GM12865 (cell line): ENCODE measurements at places on chromosomes 3 and 15.

GRCh38 chr15:92011611-92012367 lies 158.3 kb downstream of the SLCO3A1 start:
- no peak for DNase-seq

GRCh38 chr3:142243134-142243533 lies 17.7 kb upstream of the GK5 start:
- no peak for DNase-seq

DNA sequence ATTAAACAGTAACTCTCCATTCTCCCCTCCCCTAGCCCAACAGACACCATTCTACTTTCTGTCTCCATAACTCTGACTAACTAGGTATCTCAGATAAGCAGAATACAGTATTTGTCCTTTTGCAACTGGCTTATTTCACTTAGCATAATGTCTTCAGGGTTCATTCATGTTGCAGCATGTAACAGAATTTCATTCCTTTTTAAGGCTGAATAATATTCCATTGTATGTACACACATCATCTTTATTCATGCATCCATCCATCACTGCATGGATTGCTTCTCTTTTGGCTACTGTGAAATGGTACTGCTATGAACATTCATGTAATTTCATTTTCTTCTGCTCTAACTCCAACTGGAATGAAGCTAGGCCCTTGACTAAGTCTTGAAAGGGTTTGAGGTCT lies 2.0 kb upstream of the PTPN23 start:
- no peak for DNase-seq

DNA sequence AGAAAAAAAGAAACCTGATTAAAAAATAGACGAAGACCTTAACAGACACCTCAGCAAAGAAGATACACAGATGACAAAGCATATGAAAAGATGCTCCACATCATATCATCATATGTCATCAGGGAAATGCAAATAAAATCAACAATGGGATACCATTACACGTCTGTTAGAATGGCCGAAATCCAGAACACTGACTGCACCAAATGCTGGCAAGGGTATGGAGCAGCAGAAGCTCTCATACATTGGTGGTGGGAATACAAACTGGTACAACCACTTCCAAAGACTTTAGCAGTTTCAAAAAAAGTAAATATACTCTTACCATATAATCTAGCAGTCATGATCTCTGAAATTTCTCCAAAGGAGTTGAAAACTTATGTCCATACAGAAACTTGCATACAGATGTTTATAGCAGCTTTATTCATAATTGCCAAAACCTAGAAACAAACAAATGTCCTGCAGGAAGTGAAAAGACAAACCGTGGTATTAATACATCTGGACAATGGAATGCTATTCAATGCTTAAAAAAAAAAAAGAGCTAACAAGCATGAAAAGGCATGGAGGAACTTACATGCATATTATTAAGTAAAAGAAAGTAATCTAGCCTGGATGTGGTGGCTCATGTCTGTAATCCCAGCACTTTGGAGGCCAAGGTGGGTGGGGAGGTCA lies 107.4 kb downstream of the HES1 start:
- no peak for DNase-seq

- DNase-seq = no peak
These were observed 227.6 kb upstream of the CHRNA7 start for GRCh38 chr15:31802761-31803160.

GRCh38 chr3:110773413-110773954 lies 298.1 kb upstream of the NECTIN3 start:
- DNase-seq = no peak

GRCh38 chr3:181929501-181929900 lies 217.8 kb downstream of the SOX2 start:
- DNase-seq = no peak

GRCh38 chr15:31360843-31361763 lies 34.5 kb downstream of the KLF13 start:
- DNase-seq = peak; percentile 86

DNA sequence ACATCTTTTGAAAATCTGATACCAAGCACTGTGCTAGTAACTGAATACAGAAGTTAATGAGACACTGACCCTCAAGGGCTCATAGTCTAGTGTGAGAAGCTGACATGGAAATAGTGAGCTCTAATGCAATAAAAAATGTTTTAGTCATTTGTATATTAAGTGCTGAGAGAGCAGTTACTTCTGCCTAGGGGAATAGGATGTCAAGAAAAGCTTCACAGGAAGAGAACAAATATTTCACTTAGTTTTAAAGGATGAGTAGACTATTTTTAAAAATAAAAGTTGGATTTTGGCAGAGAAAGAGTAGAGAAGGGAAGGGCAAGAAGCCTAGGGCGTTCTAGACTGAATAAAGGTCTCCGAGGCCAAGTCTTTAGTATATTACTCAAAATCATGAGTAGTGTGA lies 158.4 kb downstream of the ATG7 start:
- no peak for DNase-seq

DNA sequence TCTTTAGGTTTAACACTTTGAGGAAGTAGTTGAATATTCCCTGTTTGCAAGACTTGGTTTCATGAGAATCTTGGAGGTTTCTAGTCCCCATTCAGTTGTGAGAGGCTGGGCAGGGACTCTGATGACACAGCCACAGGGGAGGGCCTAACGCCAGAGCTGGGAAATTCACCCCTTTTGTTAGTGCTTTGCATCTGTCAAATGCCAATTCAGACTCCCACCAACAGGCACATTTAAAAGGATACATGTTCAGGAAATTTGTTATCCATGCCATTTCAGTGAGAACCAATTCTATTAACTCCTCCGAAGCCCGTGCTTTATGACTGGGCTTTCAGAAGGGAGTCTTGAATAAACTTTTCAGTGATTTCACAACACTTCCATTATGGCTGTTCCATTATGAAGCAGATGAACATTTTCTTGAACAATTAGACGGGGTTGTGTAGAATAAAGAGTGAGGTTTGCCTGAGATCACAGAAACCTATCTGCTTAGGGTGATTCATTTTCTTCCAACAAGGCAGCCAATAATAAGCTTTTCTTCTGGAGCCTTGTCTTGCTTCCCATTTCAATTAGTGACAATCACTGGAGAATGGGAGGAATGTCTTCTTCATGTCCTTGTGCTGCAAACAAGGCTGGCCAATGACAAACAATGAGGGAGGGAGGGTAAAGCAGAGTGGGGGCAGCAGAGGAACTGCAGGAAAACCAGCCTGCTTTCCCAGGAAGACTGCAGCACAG lies 90.6 kb downstream of the SOX14 start:
- no peak for DNase-seq

DNA sequence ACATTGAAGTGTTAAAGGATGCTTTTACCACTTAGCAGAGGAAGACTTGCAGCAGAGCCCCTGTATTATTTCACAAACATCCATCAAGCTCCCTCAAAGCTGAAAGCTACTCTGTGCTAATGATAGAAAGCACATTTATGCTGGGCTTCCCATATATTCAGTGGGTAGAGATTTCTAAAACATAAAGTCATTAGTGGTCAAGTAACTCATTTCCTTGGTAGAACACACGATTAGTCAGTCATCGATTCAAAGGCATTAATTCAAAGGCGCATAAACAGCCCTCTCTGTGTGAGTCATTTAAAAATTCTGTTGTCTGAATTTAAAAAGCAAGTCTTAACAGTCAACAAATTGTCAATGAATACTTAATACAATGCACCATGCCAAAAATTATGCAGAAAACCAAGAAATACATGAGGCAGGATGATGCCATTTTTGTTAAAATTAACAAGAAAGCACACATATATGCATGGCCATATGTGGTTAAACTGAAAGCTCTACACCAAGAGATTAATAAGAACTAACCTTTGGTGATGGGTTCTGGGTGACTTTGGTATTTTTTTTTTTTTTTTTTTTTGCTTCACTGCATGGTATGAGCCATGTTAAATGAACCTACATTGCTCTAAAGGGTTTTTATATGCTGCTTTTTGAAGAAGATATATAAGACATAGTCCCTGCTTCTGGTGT lies 61.7 kb downstream of the LDHAL6B start:
- DNase-seq = no peak

DNA sequence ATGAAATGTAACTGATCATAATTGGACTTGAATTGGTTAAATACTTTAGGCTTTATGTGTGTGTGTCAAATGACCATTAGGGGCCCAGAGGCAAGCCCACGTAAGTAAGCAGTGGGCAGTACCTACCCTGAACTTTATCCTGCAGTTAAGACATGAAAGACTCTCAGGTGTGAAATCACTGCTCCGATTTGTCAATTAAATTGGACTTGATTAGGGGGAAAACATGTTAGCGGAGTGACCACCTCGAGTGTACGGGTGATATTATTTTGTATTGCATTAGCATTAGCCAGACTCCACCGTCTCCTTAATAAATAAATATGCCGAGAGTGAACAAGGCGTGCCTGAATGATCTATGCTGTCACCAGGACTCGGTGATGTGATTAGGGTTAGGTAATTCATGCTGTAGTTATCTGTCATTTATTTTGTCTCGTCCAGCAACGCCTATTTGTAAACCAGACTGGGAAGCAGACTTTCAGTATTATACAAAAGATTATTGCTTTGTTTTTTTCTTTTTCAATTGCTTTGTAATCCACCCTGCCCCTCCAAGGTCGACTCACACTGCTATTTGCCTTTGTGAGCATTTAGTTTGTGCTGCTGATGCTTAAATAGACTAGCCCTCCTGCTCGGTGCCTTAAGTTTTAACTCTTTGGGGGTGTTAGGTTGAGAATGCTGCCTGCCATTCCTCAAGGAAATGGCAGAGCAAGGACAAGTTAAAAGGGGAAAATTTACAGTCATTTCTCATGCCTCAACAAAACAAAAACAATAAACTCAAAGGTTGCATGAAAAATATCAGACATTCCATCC lies 1.8 kb downstream of the RBMS3 start:
- DNase-seq = no peak

DNA sequence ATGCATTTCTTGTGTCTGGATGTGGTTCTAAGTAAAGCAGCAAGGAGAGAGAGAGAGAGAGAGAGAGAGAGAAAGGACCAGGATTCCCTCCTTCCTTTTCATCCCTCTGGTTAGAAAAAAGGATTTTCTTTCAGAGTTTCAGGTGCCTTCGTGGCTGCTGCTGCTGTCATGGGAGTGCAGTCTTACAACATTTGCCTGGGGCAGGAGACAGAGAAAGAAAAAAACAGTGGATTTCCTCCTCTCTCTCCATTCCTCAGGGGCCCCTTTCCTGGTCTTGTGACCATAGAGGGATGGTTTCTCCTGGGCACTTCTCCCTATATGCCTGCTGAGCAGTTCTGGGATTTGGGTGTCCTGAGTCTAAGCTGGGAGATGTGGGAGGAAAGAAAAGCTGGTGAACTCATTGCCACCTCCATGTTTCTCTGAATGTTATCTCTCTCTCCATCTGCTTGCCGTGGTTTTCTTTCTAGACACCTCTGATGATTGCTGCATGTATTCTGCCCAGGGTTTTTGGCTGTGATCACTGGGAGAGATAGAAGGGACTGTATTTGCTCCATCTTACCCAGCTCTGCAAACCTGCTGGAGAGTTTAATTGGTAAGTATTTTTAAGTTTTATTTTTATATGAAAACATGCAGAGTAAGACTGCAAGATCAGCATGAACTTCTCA lies 142.4 kb upstream of the RGMA start:
- DNase-seq = no peak

GRCh38 chr3:156206157-156206556 lies 85.8 kb downstream of the KCNAB1 start:
- no peak for DNase-seq

- DNase-seq = peak; percentile 70
These were observed 26.3 kb downstream of the GABRR3 start for GRCh38 chr3:98008855-98009254.

DNA sequence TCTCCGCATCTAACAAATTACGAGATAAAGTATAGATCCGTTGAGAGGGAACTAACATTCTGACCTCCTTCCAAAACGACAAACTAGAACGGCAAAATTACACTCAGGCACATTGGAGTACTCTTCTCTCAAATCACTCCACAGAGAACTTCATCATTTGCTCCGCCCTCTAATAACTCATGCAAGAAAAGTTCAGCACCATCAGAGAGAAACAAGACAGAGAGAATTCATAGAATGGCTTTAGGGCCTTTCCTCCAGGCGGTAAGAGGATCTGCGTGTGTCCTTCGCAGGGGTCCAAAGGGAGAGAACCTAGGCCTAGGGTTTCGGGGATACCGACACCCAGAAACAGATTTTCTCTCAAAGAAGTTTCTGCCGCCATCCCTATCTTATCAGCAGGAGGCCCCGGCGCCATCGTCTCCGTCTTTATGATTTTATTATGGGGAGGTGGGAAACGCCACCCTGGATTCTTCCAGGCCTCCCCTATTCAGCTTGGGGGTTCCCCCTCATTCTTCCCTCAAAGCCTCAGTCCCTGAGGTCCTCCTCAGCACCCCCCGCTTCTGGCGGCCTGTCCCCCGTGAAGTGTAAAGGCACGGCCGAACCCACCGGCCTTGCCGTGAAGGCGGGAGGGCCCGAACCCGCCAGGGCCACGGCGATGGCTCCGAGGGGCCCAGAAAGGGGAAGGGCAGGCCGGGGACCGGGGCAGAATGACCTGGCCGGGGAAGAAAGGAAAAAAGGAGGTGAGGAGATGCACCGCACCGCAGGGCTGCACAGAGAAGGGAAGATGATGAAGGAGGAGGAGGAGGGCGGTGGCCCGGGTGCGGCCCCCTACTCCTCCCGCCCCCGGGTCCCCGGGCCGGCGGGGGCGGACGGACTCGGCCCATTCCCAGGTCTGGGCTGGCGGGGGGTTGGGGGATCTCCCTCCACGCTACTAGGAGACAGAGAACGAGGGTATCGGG lies 768 bp downstream of the UBXN7 start:
- DNase-seq = peak; percentile 55
